ENCODE measurements at places on chromosomes 13 and 19.

DNA sequence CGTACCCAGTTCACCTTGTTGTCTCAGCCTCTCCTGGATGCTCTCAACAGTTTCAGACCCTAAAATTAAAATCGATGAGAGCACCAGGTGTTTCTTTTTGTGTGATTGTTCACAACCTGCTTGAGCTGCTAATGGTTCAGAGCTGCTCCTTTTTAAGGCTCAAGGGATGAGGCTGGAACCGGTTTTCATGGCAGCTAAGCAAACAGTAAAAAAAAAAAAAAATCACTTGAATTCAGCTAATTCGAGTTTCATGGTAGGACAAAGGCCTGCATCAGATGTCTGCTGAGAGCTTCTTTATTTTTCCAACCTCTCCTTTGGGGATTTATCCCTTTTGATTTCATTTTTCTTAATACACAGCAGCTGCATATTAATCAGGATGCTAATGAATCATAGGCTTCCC is 6.5 kb downstream of the SYCE2 start:
- no peak for DNase-seq

DNA sequence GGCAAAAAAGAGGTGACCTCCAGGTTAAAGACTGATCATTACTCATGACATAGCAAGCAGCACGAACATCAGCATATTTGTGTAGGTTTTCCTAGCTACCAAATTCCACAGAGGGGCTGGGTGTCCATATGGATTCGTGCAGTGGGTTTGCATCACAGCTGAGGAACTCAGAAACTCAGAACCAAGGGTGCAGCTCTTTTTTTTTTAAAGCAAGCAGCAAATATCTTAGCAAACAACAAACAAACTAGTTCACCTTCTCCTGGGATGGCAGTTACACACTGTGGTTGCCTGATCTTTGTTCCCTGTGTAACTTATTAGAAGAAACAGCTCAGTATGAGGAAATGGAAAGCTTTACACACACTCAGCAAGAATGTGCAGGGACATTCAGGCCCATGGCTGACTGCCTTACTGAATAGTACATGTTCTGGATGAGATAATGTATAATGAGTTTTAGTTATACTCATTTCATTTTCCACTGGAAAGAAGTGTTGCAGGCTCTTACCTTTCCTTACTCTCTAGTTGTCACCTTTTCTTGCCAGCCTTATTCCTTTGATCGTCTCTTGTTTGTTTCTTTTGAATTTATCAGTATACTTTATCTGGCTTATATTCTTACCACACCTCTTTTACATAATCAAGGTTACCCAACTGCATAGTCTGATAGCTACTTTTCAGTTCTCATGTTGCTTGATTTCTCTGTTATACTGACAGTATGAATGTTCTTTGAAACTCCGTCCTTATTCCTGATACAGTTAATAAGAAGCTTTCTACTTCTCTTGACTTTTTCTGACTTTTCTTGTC is 4.3 kb downstream of the NDFIP2 start:
- peak; percentile 57 for DNase-seq

- DNase-seq, result no peak
Observed at GRCh38 chr13:113592571-113592970, 8.0 kb downstream of the TFDP1 start.

DNA sequence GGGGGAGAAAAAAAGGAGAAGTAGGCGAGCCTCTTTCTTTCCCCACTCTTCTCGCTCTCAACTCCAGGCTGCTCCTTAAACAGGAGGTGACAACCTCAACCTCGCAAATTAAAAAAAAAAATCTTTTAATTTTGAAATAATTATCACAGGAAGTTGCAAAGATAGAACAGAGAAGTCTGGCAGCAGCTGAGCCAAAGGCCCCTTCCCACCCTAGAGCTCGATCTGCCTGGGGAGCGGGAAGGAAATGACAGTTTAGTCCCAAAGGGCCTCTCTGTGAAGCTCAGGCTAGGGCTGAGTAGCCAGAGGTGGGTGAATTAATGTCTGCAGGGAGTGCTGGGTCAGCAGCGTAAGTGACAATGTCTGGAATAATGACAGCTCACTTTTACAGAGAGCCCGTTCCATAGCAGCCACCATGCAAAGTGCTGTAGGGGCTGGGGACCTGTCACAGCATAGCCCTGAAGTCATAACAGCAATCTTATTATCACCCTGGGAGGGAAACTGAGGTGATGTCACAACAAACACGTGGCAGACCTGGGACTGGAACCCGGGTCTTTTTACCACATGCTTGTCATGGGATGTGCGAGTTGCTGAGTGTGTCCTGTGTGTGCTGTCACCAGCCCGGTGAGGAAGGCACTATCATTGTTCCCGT is 8.8 kb upstream of the CD22 start:
- DNase-seq, result no peak

GRCh38 chr13:111595791-111596190 is 275.3 kb downstream of the TEX29 start:
- no peak for DNase-seq

DNA sequence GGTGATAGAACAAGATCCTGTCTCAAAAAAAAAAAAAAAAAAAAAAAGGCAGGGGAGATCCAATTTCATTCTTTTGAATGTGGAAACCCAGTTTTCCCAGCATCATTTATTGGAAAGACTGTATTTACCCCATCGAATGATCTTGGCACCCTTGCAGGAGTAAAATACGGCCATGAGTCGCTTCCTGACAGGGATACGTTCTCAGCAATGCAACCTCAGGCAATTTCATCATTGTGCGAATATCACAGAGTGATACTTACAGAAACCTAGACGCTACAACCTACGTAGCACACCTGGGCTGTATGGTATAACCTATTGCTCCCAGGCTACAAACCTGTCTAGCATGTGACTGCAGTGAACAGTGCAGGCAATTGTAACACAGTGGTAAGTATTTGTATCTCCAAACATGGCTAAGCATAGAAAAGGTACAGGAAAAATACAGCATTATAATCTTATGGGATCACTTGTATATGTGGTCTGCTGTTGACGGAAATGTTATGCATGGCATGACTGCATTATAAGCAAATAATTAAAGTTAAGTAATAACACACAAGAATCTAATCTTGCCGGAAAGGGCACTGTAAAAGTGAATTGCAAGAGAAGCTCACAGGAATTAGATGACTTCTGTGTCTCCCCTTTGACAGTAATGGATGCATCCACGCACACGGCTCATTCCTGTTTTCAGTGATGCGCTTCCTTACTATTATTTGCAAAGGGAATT is 24.1 kb downstream of the RFX2 start:
- no peak for DNase-seq

DNA sequence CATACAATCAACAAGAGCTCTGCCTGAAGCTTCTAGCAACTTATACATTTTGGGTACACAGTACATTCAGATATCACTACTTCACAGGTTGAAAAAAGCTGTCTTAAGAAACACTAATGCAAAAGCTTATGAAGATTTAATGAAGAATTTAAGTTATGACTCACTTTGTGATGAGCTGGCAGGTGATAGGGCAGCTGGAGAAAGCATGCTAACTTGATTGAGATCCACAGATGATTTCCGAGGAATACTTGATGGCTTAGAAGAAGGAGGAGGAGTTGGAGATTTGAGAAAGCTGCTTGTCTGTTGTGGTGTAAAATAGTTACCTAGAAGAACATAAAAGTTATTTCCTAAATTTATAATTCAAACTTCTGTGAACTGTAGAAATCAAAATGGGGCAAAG is 23.3 kb downstream of the EXOSC8 start:
- no peak for DNase-seq

DNA sequence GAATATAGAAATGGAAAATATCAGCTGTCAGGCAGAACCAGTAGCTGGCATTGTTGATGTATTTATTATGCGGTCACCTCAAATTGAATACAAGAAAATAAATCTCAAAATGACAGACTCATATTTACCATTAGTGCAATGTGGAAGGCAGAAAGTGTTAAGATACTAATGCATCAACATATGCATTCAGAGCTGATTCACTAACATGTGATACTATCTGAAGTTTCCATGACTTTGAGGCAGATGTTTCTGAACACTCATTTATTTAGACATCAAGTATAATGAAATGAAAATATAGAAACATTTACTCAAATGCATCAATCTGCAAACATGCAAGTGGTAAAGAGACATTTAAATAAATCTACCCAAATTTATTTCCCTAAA is 474.2 kb upstream of the SLC10A2 start:
- no peak for DNase-seq

GRCh38 chr19:7905859-7906258 is 2.2 kb downstream of the MAP2K7 start:
- DNase-seq, result no peak

- no peak for DNase-seq
Observed at GRCh38 chr13:50125304-50125553, 110.0 kb downstream of the KCNRG start.

- DNase-seq, result no peak
Observed at GRCh38 chr13:39306639-39307589, 268.7 kb downstream of the NHLRC3 start.

GRCh38 chr19:50255115-50255514 is 51.7 kb downstream of the MYH14 start:
- no peak for DNase-seq

- peak; percentile 66 for DNase-seq
Observed at GRCh38 chr13:23674795-23675640, 104.8 kb downstream of the TNFRSF19 start.

DNA sequence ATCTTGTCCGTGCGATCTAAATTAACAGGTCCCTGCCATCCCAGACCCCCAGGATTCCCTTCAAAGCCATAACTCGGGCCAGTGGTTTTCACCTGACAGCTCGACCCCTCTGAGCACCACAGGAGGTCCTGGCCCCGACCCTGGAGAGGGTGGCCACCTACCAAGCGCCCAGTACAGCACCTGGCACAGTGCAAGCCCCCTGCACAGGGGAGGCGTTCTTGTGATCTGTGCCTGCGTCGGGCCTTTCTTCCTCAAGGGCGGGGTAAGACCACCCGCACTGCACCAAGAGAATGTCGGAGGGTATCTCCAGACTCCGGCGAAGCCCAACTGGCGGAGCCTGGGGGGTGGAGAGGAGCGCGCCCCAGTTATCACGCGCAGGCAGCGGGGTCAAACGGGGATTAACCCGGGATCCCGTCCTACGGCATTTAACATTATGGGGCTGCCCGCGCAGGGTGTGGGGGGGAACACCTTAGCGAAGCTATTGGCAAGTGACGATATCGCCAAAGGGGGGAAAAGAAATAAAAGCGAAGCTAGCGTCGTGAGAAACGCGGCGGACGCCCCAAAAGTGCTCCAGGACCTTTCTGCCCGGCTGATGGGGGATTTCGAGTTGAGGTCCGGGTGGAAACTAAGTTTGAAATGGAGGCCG is 1.3 kb upstream of the HNRNPL start:
- DNase-seq, result no peak

GRCh38 chr19:51709575-51709974 is 14.2 kb downstream of the HAS1 start:
- no peak for DNase-seq

DNA sequence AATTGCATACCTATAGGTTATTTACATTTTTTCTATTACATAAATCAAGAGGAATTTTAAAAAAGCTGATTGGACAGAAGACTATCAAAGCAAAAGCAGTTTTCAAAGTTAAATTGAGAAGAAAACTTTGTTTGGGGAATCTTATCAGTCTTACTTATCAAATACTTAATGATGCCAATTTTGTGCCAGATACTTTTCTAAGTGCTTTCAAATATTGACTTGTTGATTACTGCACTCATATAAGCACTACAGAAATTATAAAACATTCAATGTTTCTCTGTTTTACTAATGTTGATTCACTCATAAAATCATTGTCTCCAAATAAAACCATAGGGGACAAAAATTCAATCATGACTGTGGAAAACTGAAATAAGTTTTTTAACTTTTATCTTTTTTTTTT is 36.2 kb downstream of the PCDH9 start:
- no peak for DNase-seq

DNA sequence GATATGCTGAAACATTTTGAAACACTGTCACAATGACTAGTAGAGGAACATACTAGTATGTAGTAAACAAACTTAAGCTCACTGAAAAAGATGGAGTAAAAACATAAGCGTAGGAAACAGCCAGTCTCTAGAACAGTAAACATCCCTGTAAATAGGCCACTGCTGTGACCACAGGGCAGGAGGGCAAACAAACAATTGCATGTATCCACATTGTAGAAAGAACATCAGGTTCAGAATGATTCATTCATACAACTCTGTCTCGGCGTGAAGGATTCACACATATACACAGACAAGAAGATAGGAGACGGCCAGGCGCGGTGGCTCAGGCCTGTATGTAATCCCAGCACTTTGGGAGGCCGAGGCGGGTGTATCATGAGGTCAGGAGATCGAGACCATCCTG is 390.1 kb downstream of the IRS2 start:
- DNase-seq, result no peak

GRCh38 chr13:81388400-81388799 is 1047.5 kb upstream of the SPRY2 start:
- DNase-seq, result no peak

DNA sequence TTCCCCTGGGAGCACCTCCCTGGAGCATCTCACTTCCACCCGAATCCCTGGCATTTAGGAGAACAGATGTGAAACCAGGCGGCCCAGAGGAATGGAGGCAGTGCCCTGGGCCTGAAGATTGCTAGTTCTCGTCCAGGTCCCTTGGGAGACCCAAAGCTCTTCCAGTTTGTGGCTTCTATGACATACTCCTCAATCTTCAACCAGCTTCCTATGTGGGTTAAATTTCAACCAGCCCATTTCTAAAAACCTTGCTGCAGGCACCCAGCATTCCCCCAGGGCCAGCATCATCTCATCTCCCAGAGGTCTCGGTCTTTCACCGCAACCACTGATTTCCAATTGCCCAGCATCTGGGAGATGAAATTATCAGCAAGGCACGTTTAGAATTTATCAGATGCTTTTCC is 46.0 kb upstream of the STK24 start:
- DNase-seq, result no peak

GRCh38 chr19:50567882-50568727 is at the start of gene LRRC4B:
Gene LRRC4B, minus strand, starts transcription at chr19:50568435. Its CDS starts 19,597 bp downstream, at chr19:50548838.
- no peak for DNase-seq

DNA sequence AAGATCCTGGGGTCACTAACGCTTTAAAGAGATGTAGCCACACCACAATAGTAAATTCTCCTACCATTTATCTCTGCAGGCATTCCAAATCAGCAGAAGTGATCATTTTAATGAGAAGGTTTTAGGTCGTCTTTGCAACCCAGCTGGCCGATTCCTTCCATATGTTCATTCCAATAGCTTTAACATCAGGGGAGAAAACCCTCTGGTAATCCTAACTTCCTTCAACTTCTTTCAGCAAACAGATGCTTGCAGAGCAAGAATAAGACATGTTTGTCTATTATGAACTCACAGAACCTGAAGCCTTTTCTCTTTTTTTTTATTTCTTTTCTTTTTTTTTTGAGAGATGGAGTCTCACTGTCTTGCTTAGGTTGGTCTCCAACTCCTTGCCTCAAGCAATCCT is 498.6 kb upstream of the SLITRK1 start:
- no peak for DNase-seq

- no peak for DNase-seq
Observed at GRCh38 chr13:83499286-83499685, 383.0 kb downstream of the SLITRK1 start.

DNA sequence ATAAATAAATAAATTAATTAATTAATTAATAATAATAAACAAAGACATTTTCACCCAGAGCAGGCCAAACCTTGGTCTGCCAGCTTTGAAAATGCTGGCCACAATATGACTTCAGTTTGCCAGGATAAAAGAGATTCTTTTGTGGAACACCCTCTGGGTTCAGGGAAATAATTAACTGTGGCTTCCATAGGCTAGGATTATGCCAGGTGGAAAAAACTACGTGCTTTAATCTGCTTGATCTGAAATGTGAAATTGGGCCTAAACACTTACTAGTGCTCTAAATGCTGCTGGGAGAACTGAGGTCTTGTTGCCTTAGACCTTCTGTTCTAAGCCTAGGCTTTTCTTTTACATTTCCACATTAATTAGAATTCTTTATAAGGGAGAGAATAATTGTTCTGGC is 650.0 kb downstream of the DIAPH3 start:
- no peak for DNase-seq

GRCh38 chr19:53621885-53622740 is 9.7 kb upstream of the DPRX start:
- DNase-seq, result no peak

Data from amniotic stem cell (primary cell).